ENCODE measurements at places on chromosomes 5 and 9.

DNA sequence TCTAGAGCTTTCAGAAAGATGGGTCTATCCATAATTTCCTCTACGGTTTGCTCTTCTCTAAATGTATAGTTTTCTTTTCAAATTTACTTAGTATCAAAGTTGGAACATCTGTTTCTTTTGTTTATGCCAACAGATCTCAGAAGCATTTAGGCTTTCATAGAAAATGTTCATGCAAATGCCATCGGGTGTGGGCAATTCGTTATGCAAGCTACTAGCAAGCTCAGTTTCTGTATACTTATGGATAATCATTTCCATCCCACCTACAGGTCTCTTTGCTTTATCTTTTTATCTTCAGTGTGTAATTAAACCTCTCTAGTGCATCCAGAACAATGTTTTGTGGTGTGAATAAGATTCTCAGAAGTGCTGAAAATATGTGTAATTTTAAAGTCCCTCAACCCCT is 59.9 kb downstream of the NUDT12 start:
- no peak for DNase-seq

GRCh38 chr9:89466451-89467277 is 31.2 kb downstream of the SEMA4D start:
- no peak for DNase-seq

DNA sequence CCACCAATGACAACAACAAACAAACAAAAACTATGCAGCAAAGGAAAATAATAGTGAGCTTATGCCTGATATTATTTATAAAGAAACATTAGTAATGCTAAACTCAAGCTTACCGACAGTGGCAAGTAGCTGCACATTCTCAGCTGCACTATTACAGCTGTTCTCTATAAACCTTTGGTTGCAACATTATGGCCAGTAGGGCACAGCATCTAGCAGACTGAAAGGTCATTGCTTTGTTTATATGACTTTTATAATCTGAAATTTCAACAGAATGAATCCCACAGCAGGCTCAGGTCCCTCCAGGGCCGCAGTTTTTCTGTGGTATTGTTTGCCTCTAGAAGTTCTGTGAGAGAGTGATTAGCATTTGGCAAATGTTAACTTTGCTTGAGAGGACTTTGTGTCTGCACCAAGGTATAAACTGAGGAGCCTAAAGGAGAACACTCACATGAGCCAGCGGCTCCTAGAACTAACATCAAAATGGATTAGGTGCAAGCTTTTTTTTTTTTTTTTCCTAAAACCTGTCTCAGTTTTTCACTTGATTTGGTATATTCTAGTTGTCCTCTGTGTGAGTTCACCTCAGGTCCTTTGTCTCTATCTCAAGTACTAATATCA is 58.3 kb downstream of the IZUMO3 start:
- DNase-seq, result no peak

GRCh38 chr5:135324897-135325650 is 74.0 kb downstream of the MACROH2A1 start:
- DNase-seq, result no peak

- no peak for DNase-seq
Measured at GRCh38 chr5:117204926-117205869, 630.6 kb upstream of the SEMA6A start.

- DNase-seq, result no peak
Measured at GRCh38 chr9:133633681-133634080, 2.5 kb upstream of the DBH start.

- no peak for DNase-seq
Measured at GRCh38 chr5:140633021-140633471, at the start of gene CD14. TSS of gene CD14 (minus strand) at chr5:140633175. CDS start at chr5:140633071, 104 bp downstream.

DNA sequence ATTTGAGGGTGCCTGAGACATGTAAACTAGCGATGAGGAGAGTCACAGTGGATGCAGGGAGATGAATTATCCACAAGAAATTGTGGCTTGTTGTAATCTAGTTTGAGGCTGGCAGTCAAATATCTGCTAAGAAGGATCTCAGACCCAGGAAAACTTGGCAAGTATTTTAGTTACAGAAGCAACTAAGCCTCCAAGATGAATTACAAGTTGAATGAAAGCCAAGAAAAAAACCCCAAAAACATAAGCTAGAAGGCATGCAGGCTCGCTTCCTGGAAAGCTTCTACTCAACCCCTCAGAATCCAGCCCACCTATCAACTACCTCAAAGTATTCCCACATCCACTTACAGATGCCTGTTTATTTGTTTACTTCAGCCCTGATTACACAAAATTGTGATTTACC is 696.9 kb downstream of the MAT2B start:
- DNase-seq, result no peak

DNA sequence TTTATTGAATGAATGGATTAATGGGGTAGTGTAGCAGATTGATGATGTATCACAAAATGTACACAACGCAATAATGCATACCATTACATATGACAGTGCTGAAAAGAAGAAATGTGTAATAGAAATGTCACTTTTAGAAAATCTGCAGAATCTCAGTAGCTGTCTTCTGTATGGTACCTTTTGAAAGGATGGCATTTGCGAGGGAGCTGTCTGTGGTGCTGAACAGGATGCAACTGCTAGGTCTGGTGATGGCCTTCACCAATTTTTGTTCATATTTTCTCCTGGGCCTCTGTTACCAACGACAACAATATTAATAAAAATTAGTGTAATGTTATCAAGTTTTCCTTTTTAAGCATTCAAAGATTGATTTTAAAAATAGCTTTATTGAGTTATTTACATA is 36.2 kb upstream of the OTULIN start:
- peak; percentile 80 for DNase-seq

DNA sequence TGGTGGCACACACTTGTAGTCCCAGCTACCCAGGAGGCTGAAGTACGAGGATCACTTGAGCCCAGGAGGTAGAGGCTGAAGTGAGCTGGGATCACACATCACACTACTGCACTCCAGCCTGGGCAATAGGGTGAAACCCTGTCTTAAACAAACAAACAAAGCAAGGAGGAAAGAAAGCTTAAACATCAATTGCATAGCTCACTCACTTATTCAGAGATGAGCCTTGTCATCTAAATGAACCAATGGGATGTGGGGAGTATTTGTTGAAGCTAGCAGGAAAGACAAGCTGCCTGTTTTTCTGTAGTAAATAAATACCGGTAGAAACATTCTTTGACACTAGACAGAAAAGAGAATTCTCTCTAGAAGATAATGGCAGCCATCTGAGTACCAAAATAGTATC is 161.0 kb upstream of the SLC12A2 start:
- DNase-seq, result no peak

GRCh38 chr9:18847576-18848275 is 185.3 kb downstream of the SAXO1 start:
- DNase-seq, result no peak

GRCh38 chr9:118674942-118675341 is 694.3 kb downstream of the BRINP1 start:
- DNase-seq, result no peak

- no peak for DNase-seq
Measured at GRCh38 chr9:121685795-121686377, 34.5 kb downstream of the DAB2IP start.

GRCh38 chr5:151469386-151469785 is 22.0 kb downstream of the SLC36A1 start:
- no peak for DNase-seq

- no peak for DNase-seq
Measured at GRCh38 chr9:136765041-136765440, 723 bp upstream of the LCN15 start.

- DNase-seq, result no peak
Measured at GRCh38 chr9:135439916-135440315, 39.7 kb upstream of the PPP1R26 start.

DNA sequence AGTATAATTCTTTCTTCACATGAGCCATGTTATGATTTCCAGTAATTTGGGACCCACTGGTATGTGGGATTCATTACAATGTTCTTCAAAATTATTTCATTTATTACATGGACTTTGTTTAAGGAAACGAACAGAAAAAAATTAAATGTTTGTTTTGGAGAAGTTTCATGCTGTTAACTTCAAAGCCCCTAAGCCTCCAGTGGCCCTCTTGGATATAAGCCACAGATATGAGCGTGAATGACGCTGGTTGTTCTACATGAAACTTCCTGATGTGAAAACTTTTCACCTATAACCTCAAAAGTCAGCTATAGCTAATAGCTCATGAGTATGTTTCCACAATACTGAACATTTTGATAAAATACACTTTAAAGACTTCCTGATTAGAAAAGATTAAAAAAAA is 334.2 kb downstream of the PDE4D start:
- DNase-seq, result no peak

DNA sequence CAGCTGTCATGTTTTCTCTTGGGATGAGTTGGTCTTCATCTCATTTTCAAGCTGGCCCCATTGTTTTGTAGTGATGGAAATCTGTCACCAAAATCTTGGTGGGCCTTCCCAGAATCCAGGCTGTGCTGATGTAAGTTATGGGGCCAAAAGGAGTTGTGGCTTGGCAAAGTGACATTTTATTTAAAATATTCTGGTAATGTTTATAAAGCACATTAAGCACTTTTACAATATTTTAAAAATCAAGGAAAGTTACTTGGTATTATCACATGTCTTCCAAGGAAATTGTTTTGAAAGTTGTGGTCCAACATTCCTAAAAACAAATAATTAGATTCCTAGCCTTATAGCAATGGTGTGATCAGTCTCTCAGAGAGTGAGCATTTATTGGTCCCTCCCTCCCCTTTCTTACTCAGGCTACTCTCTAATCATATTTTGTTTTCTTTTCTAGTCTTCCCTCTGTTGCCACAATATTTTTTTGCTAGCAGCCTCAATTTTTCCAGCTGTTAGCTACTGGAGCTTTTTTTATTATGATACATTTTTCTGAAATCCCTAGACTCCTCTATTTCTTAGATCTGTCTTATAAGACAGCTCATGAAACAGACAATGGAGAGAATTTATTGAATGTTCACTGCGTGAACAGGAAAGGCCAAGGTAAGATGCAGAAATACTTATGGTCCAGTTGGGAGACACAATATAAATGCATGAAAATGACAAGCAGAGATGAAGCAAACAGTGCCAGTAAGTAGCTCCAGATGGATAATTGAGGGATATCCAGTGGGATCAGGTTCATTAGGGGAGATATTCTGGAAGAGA is 408.1 kb upstream of the ZNF608 start:
- no peak for DNase-seq

- DNase-seq, result no peak
Measured at GRCh38 chr5:171449426-171449825, 30.0 kb downstream of the FGF18 start.

- DNase-seq, result no peak
Measured at GRCh38 chr5:56056875-56057274, 62.1 kb upstream of the IL6ST start.

DNA sequence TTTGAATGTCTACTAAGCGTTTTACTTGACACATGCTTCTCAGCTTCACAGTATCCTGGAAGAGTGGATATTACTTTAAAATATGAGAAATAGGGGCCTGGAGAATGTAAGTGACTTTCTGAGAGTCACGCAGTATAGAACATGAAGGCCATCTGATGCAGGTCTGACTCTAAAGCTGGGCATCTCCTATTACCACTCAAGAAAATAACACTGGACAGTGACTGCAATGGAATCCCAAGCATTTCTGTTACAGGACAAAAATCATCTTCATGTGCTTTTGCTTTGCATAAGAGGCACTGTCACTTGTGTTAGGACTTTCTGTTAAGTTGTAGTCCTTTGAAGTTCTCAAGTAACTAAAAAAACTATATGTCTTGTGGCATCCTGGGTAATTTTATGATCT is 335.5 kb downstream of the FBXL7 start:
- no peak for DNase-seq

DNA sequence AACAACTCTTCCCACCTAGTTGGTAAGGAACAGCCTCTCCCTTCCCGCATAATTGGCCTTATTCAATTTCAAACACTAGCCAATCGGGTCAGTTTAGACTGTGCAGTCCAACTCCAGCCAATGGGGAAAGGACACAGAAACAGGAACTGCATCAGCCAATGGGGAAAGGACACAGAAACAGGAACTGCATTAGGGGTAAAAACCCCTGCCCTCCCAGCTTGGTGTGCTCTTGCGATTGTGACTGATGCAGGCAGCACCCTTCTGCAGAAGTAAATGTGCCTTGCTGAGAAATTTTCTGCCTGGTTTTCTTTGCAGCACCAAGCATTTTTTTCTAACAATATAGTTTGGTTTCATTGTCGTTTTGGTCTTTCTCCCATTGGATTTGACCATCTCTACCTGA is 8.5 kb upstream of the GLT6D1 start:
- no peak for DNase-seq

GRCh38 chr5:80864706-80865435 is 95.3 kb upstream of the RASGRF2 start:
- DNase-seq, result no peak

- peak; percentile 37 for DNase-seq
Measured at GRCh38 chr9:114611516-114612271, 603 bp downstream of the TMEM268 start.

GRCh38 chr5:66779528-66779927 is 183.3 kb downstream of the MAST4 start:
- DNase-seq, result no peak

DNA sequence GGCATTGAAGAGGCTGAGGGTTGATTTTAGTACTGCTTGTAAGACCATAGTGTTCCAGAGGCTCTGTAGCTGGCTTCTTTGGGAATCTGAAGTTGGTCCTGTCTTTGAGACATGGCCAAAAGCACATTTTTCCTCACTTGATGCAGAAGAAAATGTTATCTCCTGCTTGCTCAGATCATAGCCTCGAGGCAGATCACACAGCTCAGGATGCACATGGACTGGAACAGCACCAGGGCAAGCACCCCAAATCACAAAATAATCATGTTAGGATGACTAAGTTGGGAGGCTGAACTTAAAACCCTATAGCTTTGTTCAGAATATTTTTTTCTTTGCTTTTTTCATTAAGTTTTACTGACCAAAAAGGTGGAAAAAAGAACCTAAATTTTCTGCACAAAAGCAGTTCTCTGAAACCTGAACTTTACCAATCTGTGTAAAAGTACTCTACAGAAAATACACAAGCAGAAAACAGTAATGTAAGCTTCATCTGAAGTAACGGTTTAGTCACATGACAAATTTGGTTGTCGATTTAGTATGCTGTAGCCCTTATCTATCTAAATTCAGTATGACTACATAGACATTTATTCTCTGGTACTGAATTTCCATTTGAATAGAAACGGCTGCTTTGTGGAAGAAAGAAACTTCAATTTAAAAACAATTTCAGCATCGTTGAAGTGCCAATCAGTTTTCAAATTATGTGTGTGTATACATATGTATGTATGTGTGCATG is 3.4 kb downstream of the KLHL9 start:
- DNase-seq, result no peak

DNA sequence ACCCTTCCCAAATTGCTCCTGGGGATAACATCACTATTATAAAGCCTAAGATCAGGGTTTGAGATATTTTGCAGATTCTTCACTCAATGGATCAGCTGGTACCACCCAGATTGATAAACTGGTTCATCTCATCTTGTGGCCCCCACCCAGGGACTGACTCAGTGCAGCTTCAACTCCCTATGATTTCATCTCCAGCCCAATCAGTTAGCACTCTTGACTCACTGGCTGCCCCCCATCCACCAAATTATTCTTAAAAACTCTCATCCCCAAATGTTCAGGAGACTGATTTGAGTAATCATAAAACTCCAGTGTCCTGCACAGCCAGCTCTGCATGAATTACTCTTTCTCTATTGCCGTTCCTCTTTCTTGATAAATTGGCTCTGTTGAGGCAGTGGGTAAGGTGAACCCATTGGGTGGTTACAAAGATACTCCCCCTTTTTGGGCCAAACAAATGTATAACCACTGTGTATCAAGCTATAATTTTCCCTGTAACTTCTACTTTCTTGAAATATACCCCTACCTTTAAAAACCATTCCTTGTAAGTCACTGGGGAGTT is 263.3 kb upstream of the IL12B start:
- no peak for DNase-seq

- no peak for DNase-seq
Measured at GRCh38 chr9:127557466-127557869, 54.6 kb upstream of the STXBP1 start.

- no peak for DNase-seq
Measured at GRCh38 chr5:127243011-127243410, 47.6 kb upstream of the MEGF10 start.
